ENCODE measurements at places on chromosomes 3 and 15.

GRCh38 chr3:58880182-58880581 is 169.6 kb downstream of the CFAP20DC start:
- no peak for DNase-seq

DNA sequence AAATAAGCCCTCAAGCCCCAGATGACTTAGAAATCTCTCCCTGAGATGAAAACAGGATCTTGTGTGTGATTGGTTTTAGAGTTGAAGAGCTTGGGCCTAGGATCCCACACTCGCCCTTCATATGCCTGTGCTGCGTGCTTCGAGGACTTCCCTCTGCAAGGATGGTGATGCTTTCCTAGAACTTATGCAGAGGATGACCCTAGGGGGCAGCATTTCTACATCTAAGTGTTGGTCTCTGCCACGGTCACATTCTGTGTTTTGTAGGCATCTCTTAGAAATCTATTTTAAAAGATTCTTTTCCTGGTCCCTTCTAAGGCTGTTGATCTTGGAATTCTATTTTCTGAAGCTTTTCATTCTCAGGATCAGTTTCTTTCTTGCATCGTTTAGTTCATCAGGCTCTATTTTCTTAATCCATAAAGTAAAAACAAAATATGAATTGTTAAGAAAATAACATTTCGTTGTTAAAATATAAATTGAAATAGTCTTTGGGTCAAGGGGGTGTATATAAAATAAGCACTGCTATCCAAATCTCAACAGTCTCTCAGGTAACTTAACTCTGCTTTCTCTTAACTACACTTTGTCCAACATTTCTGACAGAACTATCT is 45.7 kb downstream of the WDR76 start:
- no peak for DNase-seq

- DNase-seq = no peak
These were observed 162.3 kb upstream of the NR2E3 start for GRCh38 chr15:71648095-71648494.

- DNase-seq = no peak
These were observed 36.2 kb upstream of the TICRR start for GRCh38 chr15:89539027-89539426.

DNA sequence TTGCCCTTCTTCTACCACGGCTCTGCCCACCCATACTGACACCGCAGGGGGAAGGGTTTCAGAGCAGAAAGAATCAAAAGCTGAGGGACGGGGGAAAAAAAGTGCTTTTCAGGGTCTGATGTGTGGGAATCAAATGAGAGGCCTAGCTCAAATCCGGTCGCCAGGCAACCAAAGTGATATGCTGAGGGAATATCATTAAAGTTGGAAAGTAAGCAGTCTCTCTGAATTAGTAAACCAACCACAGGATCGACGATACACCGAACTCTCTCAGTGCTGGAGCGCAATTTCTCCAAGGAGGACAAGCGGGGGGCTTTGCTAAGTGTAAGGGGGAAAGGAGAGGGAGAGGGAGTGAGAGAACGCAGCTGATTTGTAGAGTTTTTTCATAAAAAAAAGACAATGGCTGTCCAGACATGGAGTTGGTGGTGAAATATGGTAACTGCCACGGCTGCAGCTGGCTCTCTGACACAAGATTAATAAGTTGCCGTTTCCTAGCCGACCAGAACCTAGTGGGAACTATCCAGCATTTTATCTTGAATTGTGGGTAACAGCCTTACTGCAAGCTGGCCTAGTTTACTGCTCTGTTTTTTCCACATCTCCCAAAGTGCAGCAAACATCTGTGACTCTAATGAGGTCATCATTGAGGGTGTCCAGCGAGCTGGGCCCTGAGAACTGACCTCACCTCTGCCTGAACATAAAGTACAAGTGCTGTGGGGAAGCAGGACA is 530.2 kb downstream of the SOX2 start:
- DNase-seq = no peak

DNA sequence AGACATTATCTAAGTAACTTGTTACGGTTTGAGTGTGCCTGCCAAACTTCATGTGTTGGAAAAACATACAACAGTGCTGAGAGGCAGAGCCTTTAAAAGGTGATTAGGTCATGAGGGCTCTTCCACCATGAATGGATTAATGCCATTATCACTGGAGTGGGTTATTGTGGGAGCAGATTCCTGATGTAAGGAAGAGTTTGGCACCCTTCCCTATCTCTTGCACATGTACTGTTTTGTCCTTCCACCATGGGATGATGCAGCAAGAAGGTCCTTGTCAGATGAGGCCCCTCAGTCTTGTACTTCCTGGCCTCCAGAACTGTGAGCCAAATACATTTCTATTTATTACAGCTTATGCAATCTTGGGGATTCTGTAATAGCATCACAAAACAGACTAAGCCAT is 413.9 kb downstream of the EPHA3 start:
- DNase-seq = no peak

- no peak for DNase-seq
These were observed 20.2 kb downstream of the CHDH start for GRCh38 chr3:53826048-53826447.

- DNase-seq = no peak
These were observed 552.6 kb upstream of the GOLIM4 start for GRCh38 chr3:168648321-168648720.

- DNase-seq = no peak
These were observed 6.1 kb downstream of the TBC1D2B start for GRCh38 chr15:78071383-78071782.

DNA sequence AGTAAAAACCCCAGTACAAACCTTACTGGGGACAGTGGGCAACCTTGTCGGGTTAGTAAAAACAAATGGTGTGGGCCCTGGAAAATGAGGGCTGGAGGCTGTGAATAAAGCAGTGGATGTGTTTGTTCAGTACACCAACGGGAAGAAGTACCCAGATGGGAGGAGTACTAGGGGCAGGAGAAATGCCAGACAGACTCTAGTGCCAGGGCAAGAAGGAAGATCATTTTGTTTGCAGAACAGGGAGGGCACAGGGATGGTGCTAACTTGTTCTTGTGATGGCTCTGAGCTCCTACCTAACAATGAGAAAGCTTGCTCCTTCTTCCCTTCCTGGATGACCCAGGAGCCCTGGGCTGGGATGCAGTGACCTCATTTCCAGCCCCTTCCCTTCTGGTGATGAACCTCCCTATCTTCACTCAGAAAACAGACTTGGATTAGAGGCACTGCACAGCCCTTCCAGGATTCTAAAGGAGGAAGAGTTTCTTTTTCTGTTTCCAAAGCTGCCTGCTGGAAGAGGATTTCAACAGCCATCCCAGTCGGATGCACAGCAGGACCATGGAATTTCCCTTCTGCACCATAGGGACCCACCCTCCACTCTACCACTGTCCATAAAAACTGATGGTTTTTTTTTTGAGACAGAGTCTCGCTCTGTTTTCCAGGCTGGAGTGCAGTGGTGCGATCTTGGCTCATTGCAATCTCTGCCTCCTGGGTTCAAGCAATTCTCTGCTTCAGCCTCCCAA is 6.1 kb downstream of the RASSF1 start:
- no peak for DNase-seq

GRCh38 chr3:66378256-66378655 is 122.6 kb downstream of the LRIG1 start:
- no peak for DNase-seq

- no peak for DNase-seq
These were observed 430.7 kb upstream of the CFAP20DC start for GRCh38 chr3:59480486-59480995.
